GM19239 (cell line): ENCODE measurements at places on chromosomes 2 and 18.

DNA sequence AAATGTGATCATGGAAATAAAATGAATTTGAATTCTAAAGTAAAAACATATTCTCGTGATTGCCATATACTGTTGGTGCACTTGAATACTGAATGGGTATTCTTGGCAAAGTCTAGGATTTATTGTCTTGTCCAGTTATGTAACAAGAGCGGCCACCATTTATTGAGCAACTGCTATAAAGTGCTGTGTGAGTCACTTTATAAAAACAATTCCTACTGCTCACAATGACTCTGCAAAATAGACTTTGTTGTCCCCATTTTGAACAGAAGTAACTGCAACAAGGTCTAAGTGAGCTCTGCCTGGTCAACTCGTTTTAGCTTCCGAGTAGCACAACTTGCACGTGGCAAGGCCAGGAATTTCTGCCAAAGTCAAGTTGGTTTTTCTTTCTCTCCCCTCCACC, 995.6 kb upstream of the FANCL start:
- no peak for DNase-seq

DNA sequence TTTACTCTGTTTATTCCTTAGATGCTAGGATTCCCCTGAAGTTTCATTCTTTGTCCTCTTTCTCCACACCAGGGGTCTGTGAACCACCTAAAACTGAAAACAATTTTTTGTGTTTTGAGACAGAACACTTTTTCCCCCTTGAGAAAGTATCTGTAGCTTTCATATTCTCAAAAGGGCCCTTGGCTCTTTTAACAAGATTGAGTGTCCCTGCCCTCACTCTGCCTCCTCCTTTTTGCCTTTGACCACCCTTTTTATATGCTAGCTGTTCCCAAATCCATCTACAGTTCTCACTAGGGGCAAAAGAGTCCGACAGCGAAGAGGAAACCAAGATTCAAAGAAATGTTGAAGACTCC, 883 bp upstream of the EHBP1 start:
- no peak for DNase-seq

DNA sequence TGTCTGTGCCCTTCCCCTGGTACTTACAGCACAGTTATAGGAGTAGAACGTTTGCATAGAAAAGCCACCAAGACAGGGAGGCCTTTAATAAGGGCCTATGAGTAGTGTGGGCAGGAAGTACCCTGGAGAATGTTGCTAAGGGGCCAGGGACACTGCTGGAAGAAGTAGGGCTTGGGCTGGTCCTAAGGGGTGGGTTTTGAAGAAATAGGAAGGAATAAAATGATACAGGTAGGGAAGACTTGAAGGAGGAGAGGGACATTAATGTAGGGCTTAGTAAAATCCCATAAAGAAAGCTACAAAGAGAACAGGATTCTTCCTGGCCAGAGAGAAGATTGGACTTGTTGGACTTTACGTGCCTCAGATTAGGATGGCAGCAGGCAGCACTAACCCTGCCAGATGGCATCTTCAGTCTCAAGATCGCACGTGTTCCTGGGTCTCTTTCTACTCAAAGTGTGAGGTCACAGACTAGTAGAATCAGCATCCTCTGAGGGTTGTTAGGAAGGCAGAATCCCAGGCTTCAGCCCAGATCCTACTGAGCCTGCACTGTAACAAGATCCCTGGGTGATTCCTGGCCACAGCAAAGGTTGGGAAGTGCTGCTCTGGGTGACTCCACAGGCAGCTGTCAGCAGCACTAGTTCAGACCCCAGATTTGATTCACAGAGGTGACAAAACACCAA, 39.2 kb downstream of the EPAS1 start:
- no peak for DNase-seq

DNA sequence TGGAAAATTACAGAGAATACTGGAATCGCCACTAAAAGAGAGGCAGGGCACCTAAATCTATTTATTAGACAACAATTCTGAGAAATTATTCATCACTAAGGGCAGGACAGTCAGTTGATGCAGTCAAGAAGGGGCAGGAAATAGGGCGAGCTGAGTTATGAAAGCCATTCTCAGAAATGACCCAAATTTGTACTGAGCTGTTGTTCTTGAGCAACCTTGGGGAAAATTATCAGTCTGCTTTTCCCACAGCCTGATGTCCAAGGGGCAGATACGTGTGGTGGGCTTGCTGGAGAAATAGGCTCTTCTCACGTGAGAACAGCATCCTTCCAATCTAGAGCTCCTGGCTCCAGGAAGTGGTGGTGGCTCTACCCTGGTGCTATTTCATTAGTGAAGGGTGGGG, 38.6 kb downstream of the STON1 start:
- no peak for DNase-seq

DNA sequence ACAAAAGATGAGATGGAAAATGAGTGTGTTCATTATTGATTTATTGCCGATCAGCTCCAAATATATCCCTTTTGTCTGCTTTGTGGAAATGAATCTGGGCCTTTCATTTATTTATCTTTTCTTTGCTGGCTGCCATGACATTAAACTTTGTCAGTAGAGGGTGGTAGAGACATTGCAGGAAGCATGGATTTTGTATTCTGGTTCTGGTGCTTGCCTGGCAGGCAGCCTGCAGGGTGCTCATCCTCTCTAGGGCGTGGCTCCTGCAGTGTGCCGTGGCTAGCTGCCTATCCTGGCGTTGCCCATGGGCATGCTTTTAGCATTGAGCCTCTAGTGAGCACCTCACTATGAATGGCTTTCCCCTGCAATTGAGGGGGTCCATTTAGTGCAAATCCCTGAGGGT, 593.1 kb downstream of the RNF144A start:
- DNase-seq: no peak
